ENCODE measurements at places on chromosomes 6 and 20. TPM values are rescaled to one million over a fixed set of nuclear protein-coding genes. Genes with fewer than 3 reads are reported as not detected.
A peak's percentile ranks its signal among the peaks of the same experiment; 100 is the strongest.

Gene LRRC73
- total RNA-seq, result 0.18 TPM

- H3K36me3 ChIP-seq, result peaks cover 10% of the 10 kb centered on the region
- H3K27me3 ChIP-seq, result no peaks in the 10 kb centered on the region
- H3K4me3 ChIP-seq, result no peak overlapping the region
- no peaks in the 10 kb centered on the region for H3K4me1 ChIP-seq
These were observed 62.8 kb upstream of the FOXO3 start for GRCh38 chr6:108497883-108498282.

DNA sequence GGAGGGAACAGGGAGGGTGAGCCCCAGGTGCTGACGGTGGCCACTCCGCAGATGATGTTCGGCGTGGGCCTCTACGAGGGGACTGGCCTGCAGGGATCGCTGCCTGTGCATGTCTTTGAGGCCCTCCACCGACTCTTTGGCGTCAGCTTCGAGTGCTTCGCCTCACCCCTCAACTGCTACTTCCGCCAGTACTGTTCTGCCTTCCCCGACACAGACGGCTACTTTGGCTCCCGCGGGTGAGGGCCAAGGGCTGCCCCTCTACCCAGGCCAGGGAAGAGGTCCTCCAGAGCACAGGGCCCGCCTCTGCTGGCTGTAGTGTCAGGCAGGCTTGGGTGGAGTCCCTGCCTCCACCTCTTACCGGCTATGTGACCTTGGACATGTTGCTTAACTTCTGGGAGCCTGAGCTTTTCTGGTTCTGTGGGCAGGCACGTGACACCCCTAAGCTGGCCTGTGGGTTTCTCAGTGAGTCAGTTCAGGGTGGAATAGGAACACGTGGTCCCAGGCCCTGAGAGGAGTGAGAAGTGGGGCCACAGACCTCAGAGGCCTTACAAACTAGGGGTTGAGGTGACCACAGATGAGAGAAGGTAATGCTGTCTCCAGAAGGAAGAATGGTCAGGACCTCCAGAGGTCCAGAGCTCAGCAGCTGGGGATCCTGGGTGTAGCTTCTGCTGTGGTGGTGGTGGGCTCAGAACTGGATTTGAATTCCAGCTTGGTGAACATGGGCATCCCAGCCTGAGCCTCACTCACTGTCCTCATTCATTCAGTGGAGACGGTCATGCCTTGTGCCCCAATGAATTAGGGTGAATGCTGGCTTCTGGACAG, 11.9 kb downstream of the PCIF1 start:
- H3K27ac ChIP-seq, result peak overlapping the region; percentile 29
- H3K4me1 ChIP-seq, result peaks cover 16% of the 10 kb centered on the region
- DNase-seq, result peak; percentile 57
- peaks cover 39% of the 10 kb centered on the region for H3K36me3 ChIP-seq
- no peak overlapping the region for H3K4me3 ChIP-seq
- H3K27me3 ChIP-seq, result no peaks in the 10 kb centered on the region

- H3K36me3 ChIP-seq, result no peaks in the 10 kb centered on the region
- H3K4me3 ChIP-seq, result no peak overlapping the region
- H3K27me3 ChIP-seq, result no peaks in the 10 kb centered on the region
- H3K4me1 ChIP-seq, result no peaks in the 10 kb centered on the region
These were observed 56.5 kb upstream of the ADGRF1 start for GRCh38 chr6:47098570-47098993.

GRCh38 chr6:75376347-75377024, 91.9 kb upstream of the TMEM30A start:
- H3K27ac ChIP-seq, result no peak overlapping the region
- no peak for DNase-seq
- H3K4me3 ChIP-seq, result no peak overlapping the region
- no peaks in the 10 kb centered on the region for H3K4me1 ChIP-seq

GRCh38 chr6:39892490-39893129, 41.7 kb downstream of the MOCS1 start:
- H3K36me3 ChIP-seq, result no peaks in the 10 kb centered on the region
- H3K27ac ChIP-seq, result no peak overlapping the region
- DNase-seq, result peak; percentile 53
- no peaks in the 10 kb centered on the region for H3K4me1 ChIP-seq
- H3K27me3 ChIP-seq, result peaks cover 5% of the 10 kb centered on the region

DNA sequence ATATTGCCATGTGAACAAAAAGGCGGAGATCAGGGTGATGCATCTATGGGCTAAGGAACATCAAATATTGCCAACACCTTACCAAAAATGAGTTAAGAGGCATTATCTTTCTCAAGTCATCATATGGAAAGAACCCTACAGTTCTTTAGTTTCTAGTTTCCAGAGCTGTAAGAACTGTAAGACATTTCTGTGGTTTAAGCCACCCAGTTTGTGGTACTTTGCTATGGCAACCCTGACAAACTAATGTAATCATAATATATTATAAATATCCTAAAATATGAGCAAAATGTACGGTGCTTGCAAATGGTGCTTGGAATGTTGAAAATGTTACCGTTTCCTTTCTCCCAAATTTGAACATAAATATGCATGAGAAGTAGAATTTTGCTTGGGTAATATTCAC, 349.6 kb downstream of the PHF3 start:
- H3K27me3 ChIP-seq, result no peaks in the 10 kb centered on the region
- no peaks in the 10 kb centered on the region for H3K36me3 ChIP-seq
- no peak overlapping the region for H3K4me3 ChIP-seq
- no peaks in the 10 kb centered on the region for H3K4me1 ChIP-seq

Data from activated CD4-positive, alpha-beta T cell treated with anti-CD3 and anti-CD28 coated beads for 36 hours (primary cell).